ENCODE measurements at places on chromosomes 12 and 14.

GRCh38 chr12:102971227-102971626 lies 13.8 kb downstream of the ASCL1 start:
- no peak for DNase-seq

- DNase-seq, result no peak
Observed at GRCh38 chr12:47850153-47851084, 30.7 kb upstream of the HDAC7 start.

GRCh38 chr12:103415681-103416080 lies 80.1 kb downstream of the C12orf42 start:
- DNase-seq, result no peak

- DNase-seq, result no peak
Observed at GRCh38 chr12:64673490-64674169, 63.3 kb downstream of the RASSF3 start.

GRCh38 chr12:62683776-62684569 lies 217.3 kb downstream of the MON2 start:
- no peak for DNase-seq

GRCh38 chr12:8636581-8636980 lies 23.9 kb upstream of the AICDA start:
- no peak for DNase-seq

- DNase-seq, result no peak
Observed at GRCh38 chr12:109952160-109952858, 43.9 kb downstream of the GIT2 start.

- DNase-seq, result peak; percentile 10
Observed at GRCh38 chr12:11621797-11622423, 27.6 kb upstream of the ETV6 start.

- no peak for DNase-seq
Observed at GRCh38 chr12:83147341-83147740, 460.6 kb downstream of the TMTC2 start.

DNA sequence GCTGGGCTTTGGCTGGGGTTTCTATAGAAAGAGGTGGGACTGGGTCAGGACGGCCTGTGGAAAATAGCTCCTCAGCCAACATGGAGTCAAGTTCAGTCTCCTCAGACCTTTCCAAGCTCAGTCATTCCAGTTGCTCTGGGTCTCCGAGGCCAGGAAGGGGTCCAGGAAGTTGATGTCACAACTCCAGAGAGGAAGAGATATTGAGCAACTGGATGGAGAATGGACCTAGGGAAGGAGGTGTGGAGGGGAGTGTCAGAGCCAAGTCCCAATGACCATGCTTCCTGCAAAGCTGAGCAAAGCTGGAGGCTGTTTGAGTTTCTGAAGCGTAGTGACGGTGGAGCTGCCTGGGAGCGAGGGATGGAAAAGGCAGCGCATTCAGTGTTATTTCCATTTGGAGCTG lies 86.1 kb downstream of the SLC24A4 start:
- no peak for DNase-seq

- DNase-seq, result no peak
Observed at GRCh38 chr12:75859868-75860267, 171.7 kb downstream of the PHLDA1 start.

Measured in activated naive CD4-positive, alpha-beta T cell treated with anti-CD3 and anti-CD28 coated beads, Interleukin-2, amount 50 U/mL, for 16 hours (primary cell).